ENCODE measurements at places on chromosomes 5 and 9.
A peak's percentile ranks its signal among the peaks of the same experiment; 100 is the strongest.

GRCh38 chr9:133935328-133936005, 56.7 kb downstream of the VAV2 start:
- no peak for DNase-seq

- DNase-seq: no peak
Measured at GRCh38 chr9:2173170-2173569, 158.0 kb downstream of the SMARCA2 start.

DNA sequence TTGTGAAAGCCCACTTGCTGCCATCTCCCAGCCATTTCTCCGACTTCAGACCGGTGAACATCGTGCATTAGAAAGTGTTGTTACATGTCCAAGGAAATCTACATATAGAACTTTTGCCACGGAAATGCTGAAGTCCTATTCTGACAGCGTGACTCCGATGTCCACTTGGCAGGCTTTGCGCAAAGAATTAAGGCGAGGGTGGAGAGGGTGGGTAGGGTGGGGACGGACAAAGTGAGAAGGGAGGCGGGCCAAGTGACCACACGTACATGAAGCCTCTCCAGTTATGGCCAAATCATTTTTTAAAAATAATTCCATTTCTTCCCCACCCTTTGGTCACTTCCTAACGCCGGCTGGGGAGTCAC, 460 bp upstream of the ACO1 start:
- DNase-seq: no peak

GRCh38 chr9:124098141-124098905, 86.8 kb downstream of the LHX2 start:
- no peak for DNase-seq

GRCh38 chr5:131209506-131210150, 38.9 kb downstream of the LYRM7 start:
- DNase-seq: no peak

DNA sequence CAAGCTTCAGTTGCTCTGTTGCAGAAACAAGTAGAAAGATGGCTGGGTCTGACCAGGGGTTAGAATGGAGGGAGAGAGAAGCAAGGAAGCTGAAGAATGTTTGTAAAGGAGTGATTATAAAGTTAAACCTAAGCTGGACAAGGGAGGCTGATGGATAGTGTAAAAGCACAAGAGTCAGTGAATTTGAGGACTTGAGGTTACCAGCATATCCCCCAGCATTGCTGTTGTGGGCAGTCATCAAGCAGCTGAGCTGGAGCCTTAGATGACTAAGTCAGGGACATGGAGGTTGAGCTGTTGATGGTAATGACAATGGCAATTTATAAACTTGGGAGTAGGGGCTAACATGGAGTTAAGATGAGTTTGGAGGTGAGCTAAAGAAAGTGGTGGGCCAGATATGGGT, 131.5 kb downstream of the ERCC6L2 start:
- DNase-seq: no peak

- DNase-seq: no peak
Measured at GRCh38 chr5:33291216-33292000, 149.4 kb upstream of the TARS1 start.

DNA sequence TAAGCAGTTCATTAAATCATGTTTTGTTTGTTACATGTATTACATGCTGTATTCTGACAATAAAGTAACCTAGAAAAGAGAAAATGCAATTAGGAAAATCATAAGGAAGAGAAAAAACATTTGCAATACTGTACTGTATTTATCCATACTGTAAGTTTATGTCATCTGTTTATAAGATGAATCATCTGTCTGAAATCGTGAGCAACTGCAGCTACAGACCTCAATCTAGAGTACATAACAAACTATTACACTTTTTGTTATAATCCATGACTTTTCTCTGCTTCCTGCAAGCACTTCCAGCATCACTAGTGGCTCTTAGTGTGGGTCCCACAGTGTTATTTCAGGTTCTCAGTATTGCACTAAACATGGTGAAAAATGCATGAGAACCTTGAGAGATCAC, 144.4 kb upstream of the NR4A3 start:
- DNase-seq: no peak

GRCh38 chr9:32741706-32742105, 41.6 kb upstream of the TMEM215 start:
- peak; percentile 4 for DNase-seq

- DNase-seq: no peak
Measured at GRCh38 chr5:180034564-180034963, 37.0 kb downstream of the RNF130 start.

DNA sequence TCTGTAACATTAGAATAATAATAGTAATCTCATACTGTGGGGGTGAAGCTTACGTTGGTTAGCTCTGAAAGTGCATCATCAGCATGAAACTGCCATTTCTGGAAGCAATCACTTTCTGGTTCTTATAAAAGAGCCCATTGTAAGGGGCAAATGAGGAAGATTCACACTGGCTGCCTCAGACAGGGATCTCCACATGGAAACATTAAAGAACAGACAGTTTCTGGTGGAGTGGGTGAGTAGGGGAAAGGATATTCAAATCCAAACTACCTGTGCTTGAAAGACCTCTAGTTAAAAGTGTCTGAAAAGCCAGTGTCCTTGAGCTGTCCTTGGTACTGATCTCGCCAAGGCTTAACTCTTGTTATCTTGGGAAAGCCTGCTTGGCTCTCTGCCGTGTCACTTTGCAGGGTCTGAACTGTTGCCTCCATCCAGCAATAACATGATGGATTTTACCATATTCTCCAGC, 19.1 kb upstream of the SLC31A2 start:
- DNase-seq: peak; percentile 12

- DNase-seq: no peak
Measured at GRCh38 chr5:134195666-134196065, 18.9 kb upstream of the SKP1 start.

DNA sequence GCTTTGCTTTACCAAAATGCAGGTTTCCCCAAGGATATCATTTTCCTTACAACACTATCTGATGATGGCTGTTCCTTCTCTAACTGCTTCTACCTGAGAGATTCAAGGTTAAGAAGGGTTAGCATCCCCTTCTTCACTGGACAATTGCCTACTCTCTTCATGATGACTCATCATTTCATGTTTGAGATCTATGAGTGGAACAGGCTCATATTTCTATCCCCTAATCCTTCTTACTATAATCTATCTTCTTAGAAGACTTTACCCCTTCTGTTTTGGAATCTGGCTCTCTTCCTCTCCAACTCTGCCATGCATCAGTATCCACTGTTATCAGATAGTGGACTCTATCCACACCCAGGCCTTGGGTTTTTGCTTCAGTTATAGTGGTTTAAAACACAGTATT, 54.3 kb downstream of the NR3C1 start:
- no peak for DNase-seq

- DNase-seq: no peak
Measured at GRCh38 chr5:169702693-169703481, 65.8 kb downstream of the DOCK2 start.

DNA sequence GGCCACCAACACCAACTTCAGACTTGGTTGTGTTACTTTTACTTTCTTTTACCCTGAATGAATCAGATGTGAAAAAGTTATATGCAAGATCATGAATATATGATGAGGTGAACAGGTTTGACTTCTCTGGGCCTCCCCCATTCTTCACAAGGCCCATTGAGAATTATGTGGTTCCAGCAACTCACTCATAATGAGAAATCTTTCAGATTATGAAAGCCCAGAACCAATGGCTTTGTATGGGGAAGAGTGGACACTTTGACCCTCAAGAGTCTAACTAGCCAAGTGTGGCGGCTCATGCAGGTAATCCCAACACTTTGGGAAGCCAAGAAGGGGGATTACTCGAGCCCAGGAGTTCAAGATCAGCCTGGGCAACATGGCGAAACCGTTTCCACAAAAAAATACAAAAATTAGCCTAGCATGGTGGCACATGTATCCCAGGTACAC, 16.1 kb upstream of the LNPEP start:
- no peak for DNase-seq

- no peak for DNase-seq
Measured at GRCh38 chr5:96036301-96036700, 74.7 kb upstream of the ELL2 start.

DNA sequence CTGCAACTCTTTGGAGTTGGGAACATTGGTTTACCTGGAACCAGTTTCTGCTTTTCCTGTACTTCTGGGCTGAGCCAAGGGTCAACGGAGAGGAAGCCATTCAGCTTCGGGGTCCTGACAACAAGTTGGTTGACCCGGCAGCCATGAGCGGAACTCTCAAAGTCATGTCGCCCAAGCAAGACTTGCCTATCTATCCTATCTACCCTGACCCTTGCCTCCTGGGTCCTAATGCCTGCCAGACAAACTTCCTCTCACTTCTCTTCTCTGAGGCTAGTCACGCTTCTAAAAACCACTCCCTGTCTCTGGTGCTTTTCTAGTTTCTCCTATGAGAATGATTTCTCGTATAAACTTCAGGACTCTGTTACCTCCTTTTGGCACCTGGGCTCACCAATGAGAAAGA, 44.7 kb upstream of the CRHBP start:
- DNase-seq: no peak

GRCh38 chr9:94697972-94698581, 28.4 kb upstream of the AOPEP start:
- no peak for DNase-seq

DNA sequence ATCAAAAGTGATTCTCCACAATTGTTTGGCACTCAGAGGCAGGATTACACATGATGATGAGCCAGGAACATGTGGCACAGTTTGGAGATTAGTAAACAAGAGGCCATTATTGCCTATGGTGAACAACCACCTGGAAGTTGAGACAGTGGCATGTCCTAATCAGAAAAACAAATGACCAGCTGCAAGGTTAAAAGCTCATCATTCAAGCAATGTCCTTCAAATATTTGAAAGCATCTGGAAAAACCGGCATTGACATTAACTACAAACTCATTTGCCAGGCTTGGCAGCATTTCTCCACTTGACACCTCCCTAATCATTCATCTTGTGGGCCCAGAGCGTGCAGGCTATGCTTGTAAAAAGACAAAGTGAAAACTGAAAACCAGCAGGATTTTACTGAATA, 80.6 kb upstream of the MEGF10 start:
- no peak for DNase-seq

- DNase-seq: no peak
Measured at GRCh38 chr5:78503958-78504653, 143.7 kb downstream of the SCAMP1 start.

- DNase-seq: peak; percentile 41
Measured at GRCh38 chr9:129166623-129167557, 11.2 kb downstream of the IER5L start.

GRCh38 chr9:79477955-79478771, 93.6 kb upstream of the TLE4 start:
- peak; percentile 3 for DNase-seq

- no peak for DNase-seq
Measured at GRCh38 chr9:14104496-14104895, 209.4 kb downstream of the NFIB start.

- DNase-seq: peak; percentile 19
Measured at GRCh38 chr5:102583276-102584124, 84.7 kb upstream of the SLCO6A1 start.

All from RPMI8226 (cell line).